ENCODE measurements at places on chromosomes 5 and 9.

GRCh38 chr5:38821679-38822078, 24.1 kb upstream of the OSMR start:
- DNase-seq: no peak

DNA sequence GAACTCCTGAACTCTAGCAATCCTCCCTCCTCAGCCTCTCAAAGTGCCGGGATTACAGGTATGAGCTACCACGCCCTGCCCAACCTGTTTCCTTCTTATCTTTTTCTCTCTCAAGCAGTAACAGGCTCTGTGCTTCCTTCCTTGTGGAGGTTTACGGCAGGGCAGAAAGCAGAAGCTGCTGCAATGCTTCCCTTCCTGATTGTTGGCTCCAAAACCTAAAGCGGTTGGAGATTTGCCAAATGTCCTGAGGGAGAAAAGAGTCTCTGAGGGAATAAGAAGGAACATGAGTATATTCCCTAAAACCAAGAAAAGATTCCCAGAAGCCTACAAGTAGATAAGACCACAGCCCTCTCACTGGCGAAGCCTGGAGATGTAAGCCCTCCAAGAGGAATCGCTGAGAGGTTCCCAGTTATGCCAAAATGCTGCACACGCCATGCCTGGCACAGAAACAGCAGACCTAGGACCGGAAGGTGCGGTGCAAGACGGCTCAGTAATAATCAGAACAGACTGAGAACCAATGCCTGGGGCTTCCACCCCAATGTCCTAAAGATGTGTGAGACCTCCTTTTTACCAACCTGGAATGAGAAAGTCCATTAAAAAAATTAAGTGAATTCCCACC, 73.2 kb downstream of the APTX start:
- DNase-seq: no peak

DNA sequence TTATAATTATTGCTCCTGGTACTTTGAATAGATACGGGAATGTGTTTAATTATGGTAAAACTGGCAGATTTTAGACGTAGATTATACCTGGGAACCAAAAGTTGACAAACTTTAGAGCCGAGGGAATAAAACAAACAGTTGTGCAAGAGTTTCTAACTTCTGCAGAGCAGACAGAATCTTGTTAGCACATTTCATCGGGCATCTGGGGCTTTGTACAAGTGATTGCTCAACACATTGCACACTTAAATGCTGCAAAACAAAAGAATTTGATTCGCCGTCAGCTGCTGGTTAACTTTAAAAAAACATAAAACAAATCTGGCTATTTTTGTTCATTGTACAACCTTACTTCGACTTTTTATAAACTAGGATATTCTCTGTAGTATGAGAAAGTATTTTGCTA, 398.1 kb downstream of the MAN2A1 start:
- no peak for DNase-seq

DNA sequence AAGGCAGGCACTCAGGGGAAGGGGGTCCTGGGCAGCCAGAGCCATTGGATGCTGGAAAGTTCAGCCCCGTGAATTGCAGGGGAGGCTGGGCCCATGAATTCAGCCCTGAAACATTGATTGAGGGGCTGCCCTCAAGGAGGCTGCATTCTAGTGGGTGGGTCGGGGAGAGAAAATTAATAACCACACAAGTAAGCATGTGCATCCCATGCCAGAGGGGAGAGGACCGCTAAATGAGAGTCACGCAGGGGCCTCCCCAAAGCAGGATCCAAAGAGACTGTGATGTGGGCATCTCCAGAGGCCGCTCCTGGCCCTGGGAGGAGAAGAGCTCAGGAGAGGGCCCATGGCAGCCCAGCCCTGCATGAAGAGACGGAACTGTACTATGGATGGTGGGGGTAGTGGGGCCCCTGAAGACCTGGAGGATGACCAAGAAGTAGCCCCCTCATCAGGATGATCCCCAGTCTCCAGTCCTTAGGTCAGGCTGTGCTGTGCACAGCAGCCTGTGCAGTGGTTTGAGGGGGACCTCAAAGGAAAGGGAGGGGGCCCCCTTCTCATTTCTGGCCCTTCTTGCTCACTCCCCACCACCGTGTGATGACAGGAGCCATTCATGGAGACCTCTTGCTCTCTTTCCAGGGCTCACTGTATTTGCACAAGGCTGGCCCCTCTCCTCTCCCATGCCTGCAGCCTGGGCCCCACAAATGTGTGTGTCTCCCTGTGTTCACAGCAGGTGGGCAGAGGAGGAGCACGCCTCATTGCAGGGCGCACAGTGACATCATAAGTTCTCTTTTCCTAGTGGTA, 233.6 kb upstream of the IRX1 start:
- no peak for DNase-seq

GRCh38 chr9:110788871-110789270, 120.3 kb downstream of the MUSK start:
- no peak for DNase-seq

GRCh38 chr5:75335486-75335885, 1.5 kb upstream of the HMGCR start:
- DNase-seq: no peak

- DNase-seq: no peak
These were observed 47.6 kb upstream of the ADCY2 start for GRCh38 chr5:7348168-7348854.

DNA sequence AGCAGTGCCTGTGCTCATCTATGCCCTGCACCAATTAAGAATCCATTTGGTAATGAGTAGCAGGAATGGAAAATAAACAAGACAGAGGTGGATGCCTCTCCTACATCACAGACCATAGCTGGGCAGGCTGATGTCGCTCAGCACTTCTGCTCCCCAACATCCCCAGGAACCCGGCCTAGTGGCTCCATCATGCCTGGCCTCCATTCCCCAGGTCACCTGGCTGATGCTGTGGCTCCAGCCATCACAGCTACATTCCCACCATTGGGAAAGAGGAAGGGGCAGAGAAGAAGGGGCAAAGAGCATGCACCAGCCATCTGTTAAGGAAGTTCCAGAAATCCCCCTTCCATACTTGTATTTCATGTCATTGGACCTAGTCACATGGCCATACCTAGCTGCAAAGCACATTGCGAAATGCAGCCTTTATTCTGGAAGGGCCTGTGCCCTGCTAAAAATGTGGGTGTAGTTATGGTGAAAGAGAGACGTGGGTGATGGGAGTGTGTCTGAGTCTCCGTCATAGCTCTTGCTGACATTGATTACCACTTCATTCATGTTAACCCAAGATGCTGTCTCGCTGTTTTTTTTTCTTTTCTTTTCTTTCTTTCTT, 86.1 kb upstream of the ADAMTS2 start:
- no peak for DNase-seq

- no peak for DNase-seq
These were observed 3.0 kb upstream of the FAM78A start for GRCh38 chr9:131279196-131279862.

DNA sequence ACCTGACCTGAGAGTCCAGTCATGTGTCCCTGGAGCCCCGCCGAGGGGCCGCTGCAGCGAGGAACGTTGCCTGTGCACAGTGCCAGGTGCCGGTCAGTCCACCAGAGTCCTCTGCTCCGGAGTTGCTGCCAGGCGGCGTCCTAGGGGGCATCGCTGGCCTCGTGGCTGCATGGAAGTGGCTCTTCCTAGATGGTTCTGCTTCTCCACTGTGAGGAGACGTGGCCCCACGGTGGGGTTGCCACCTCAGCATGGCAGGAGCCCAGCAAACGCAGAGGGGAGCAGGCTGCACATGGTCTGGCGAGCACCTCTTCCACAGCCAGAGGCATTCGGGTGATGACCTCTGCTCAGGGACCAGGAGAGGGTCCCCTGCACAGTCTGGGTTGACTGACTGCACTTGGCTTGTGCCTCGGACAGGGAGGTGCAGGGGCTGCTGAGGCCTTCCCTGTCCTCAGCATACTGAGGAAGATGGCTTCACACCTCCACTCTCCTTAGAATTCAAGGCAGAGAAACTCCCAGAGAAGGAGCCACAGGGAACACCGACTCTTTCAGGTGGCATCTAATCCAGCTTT, 25.9 kb upstream of the POMT1 start:
- no peak for DNase-seq

DNA sequence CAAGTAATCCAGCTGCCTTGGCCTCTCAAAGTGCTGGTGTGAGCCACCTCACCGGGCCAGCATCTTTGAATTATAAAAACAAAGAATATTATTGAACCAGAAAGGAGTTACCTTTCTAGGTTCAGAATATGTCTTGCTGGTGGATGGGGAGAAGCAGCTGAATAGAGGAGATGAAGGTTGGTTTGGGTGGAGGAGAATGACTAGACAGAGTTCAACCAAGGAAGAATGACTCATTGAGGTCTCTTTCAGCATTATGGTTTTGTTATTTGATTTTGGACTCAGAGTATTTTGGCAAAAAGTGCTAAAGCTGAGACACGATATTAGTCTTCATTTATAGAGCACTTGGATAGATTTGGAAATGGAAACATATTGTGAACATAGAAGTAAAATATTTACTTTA, 75.2 kb upstream of the MPDZ start:
- no peak for DNase-seq

DNA sequence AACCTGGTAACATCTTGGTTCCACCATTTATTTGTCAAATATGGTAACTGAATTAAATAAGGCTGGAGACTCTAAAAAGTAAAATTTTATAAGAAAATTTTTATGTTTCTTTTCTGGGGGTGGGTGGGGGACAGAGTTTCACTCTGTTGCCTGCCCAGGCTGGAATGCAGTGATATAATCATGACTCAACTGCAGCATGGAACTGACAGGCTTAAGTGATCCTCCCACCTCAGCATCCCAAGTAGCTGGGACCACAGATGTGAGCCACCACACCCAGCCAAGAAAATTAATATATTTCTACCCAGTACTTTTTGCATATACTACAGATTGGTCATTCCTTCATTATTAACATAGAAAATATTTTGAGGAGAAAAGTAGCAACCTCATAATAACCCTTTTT, 216.9 kb downstream of the DEPDC1B start:
- no peak for DNase-seq

- no peak for DNase-seq
These were observed 200.4 kb downstream of the FBXL7 start for GRCh38 chr5:15700373-15700772.

GRCh38 chr9:78811622-78812276, 514.8 kb downstream of the PSAT1 start:
- no peak for DNase-seq

GRCh38 chr5:55894135-55894534, 43.0 kb downstream of the IL31RA start:
- no peak for DNase-seq

- DNase-seq: no peak
These were observed 99.2 kb upstream of the IQGAP2 start for GRCh38 chr5:76303921-76304320.

- DNase-seq: no peak
These were observed 11.8 kb downstream of the ACSL6 start for GRCh38 chr5:131999441-132000240.

- DNase-seq: no peak
These were observed 292.3 kb downstream of the SMARCA2 start for GRCh38 chr9:2307480-2307879.

DNA sequence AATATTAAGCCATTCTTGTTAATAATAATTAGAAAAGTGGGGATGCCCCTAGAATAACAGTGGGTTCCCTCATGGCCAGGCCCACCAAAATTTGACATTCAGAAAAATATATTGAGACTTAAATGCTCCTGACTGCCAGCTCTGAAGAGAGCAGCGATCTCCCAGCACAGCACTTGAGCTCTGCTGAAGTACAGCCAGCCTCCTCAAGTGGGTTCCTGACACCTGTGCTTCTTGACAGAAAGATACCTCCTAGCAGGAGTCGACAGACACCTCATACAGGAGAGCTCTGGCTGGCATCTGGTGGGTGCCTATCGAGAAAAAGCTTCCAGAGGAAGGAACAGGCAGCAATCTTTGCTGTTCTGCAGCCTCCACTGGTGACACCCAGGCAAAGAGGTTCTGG, 261.5 kb downstream of the DTWD2 start:
- no peak for DNase-seq

- DNase-seq: no peak
These were observed 19.9 kb downstream of the PRRX2 start for GRCh38 chr9:129685220-129685932.

GRCh38 chr9:85243977-85244376, 497.8 kb downstream of the AGTPBP1 start:
- DNase-seq: no peak

GRCh38 chr9:4620881-4621555, 41.1 kb upstream of the PLPP6 start:
- DNase-seq: no peak

DNA sequence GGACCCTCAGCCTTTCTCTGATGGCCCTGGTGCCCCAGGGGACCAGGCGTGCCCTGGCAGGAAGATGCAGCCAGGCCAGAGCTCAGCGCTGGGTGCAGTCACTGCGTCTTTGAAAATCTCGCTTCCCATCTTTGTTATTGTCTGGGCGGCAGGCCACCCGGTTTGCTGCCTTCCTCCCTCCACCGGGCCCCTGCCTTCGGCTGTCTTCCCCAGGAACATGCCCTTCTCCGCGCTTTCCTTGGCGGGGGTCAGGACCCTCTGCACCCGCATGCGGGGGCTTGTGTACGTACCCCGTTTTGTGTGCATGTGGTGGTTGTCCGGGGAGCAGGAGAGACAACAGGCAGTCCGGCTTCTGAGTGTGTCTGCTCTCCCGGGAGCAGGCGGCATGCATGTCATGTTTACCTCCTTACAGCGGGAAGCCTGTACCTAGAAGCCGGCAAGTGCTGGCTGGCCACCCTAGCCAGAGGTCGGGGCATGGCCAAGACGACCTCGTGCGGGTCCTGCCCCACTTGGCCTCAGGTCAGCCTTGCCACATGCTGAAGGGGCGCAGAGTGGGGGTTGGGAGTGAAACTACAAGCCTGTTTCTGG, 49.5 kb downstream of the DAB2IP start:
- no peak for DNase-seq

DNA sequence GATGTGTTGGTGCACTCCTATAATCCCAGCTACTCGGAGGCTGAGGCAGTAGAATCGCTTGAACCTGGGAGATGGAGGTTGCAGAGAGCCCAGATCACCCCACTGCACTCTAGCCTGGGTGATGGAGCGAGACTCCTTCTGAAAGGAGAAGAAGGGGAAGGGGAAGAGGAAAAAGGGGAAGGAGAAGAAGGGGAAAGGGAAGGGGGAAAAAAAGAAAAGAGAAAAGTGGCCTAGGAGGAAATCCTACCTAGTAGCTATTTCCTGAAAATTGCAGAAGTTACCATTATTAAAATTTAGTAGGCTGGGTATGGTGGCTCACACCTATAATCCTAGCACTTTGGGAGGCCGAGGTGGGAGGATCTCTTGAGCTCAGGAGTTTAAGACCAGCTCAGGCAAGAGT, 67.4 kb downstream of the ARRDC3 start:
- DNase-seq: no peak

DNA sequence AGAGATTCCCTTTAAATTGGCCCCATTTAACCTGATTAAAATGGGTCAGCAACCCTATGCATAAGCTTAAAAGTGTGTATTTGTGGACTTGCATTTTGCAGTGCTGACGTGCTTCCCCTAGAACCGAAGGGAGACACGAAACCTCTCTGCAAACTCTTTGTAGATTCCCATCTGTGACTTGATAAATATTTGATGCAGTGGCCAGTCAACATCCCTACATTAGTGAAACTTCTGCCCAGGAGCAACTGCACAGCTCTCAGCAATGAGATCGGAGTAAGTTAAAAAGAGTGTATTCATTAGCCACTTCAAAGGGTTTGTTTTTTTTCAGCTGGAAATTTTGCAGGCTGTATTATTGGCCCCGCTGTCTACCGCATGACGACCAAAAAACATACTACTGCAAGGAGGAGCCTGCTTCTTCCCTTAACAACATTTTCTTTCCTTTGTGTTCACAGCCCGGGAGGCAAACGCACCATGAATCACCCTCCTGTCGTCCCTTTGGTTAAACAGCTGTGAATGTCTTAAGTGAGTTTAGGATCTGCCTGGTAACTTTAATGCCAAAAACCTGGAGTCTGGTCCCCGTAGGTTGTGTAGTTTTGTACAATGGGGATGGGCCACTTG, 38.0 kb upstream of the TCERG1 start:
- DNase-seq: no peak
